ENCODE measurements at places on chromosomes 13 and 19.

DNA sequence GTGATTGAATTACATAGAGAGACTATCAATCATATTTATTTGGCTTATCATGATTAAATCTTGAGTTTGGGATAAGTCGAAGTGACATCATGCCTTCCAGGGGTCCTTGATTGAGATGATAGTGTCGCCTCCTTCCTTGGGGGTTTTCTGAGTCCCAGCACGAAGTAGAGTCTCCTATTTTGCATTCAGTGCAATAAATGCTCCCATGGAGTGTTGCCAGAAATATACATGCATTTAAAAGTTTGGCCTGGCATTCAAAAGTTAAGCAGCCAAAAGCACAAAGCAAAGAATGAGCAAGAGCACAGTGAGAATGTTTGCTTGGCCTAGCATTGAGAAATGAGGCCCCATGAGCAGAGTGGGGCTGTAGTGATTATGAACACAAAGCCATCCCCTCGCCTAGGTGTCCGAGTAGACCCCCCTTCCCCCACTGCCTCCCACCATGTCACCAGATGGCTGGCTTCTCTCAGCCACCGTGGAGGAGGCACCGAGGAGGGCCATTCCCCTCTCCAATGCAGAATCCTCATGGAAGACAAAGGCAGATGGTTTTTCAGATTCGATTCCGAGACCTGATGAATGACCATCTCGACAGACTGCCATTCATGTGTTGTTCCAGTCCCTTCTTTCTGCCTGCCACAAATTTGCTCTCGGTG is 58.8 kb upstream of the UBL3 start:
- DNase-seq = no peak

- peak; percentile 20 for DNase-seq
Measured at GRCh38 chr19:49924004-49924880, 4.8 kb upstream of the ATF5 start.

DNA sequence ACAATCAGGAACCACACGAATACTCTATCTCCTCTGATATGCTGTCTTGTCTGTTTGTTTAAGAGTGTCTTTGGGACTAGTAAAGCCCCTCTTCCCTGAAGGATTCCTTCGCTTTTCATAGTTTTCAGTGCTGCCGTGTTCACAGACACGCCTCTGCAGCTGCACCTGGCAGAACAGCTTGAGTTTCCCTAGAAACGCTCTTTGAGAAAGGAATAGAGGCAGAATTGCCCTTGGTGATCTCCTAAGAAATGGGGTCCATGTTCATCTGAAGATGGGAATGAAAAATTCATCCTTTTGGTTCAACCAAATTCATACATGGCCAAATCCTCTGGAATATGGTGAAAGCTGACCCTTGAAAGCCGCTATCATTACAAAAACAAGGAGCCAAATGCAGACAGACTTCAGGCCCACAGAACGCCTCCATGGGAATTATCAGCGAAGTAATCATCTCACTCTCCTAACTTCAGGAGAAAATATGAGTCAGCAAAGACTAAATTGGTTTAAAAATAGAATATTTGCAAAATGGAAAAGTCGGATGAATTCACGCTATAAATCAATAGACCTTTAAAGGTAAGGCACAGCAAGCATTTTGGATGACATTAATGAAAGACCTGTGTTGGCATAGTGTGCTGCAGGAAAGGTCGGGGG is 5.5 kb downstream of the SACS start:
- DNase-seq = no peak

DNA sequence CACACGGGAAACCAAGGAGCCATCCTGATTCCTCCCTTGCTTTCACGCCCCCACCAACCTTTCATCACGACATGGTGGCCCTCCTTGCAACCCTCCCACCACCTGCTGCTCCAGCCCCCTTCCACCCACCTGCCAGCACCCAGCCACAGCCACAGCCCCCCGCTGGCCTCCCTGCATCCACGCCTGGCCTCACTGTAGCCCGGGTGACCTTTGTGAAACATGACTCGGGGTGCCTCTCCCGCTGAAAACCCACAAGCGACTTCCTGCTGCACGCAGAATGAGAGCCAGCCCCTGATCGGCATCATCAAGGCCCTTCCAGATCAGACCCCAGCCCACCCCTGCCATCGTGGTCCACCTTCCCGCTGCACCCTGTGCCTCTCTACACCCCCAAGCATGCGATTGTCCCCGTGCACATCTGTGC is 14.9 kb downstream of the POP4 start:
- DNase-seq = no peak

DNA sequence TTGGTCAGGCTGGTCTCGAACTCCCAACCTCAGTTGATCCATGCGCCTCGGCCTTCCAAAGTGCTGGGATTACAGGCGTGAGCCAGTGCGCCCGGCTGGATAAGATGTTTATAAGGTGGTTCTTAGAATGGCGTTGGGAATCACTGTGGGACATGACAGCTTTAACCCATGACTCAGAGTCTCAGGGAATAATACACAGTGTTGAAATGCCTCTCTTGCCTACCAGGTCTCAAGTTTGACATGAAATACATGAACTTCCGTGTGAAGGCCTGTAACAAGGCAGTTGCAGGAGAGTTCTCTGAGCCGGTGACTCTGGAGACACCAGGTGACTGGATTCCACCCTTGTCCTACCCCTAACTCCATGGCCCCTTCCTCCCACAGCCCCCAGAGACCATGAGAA is 12.6 kb downstream of the FSD1 start:
- DNase-seq = no peak

- no peak for DNase-seq
Measured at GRCh38 chr13:101490406-101491015, 38.0 kb downstream of the ITGBL1 start.

DNA sequence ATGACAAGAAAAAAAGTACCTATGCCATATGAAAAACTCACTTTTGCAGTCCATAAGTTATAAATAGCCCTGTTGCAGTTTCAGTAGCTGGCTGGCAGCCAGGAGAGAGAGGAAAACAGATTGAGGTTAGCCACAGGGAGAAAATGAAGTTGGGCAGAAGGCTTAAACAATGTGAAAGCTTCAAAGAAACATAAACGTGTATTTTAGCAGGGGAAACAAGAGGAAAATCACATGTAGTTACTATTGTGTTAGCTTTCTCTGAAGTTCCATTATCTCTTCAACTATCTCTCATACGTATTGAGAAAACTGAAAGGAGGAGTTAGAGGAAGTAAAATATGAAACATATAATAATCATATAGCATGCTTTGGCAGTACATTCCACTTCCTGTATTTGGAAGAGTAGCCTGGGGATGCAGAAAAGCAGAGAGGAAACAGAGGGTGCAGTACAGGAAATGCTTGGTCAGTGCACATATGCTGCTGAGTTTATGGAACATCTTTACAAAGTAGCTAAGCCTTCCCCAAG is 1551.1 kb downstream of the EFNB2 start:
- peak; percentile 50 for DNase-seq

GRCh38 chr19:56301886-56302620 is 12.6 kb downstream of the ZSCAN5A start:
- no peak for DNase-seq

GRCh38 chr19:29525901-29526729 is at the start of gene VSTM2B:
Gene VSTM2B (plus strand): TSS chr19:29525994. CDS start chr19:29526584, 590 bp downstream.
- DNase-seq = no peak

GRCh38 chr19:14682084-14682483 is 7.4 kb upstream of the ADGRE3 start:
- DNase-seq = no peak

GRCh38 chr13:73411067-73411809 is 352.4 kb downstream of the KLF5 start:
- DNase-seq = no peak

- DNase-seq = no peak
Measured at GRCh38 chr13:21202767-21203531, 26.5 kb downstream of the MRPL57 start.

DNA sequence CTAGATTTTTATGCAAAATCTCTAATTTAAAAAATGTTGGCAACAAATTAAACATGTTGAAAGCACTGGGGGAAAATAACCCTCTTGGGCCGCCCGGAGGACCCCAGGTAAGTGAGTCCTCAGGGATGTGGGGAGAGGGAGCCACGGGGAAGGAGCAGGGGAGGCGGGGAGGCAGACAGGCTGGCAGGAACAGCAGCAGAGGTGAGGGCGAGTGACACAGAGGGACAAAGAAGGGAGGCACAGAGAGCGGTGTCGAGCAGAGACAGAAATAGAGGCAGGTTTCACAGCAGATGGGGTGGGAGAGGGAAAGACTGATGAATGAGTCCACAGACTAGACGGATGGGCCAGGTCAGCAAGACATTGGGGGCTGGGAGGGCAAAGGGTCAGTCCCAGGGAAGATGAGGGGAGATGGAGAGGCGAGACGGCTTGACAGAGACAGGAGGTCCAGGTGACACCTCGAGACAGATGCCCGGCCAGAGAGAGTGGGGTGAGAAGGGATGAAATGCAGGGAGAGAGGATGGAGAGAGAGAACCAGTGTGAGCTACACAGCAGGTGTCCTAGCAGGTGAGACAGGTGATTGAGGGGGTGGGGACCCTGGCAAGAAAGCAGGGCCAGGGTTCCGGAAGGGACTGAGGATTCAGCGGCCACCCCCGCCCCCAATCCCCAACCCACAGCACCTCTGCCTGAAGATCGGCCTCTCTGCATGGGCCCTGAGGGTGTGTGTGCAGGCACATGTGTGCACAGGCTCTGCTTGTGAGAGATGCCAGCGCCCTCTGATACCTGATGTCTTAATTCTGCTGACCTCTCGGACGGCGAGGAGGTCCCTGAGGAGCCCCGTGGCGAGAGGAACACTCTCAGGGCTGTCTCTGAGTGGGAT is 3.8 kb downstream of the LRRC4B start:
- DNase-seq = no peak

DNA sequence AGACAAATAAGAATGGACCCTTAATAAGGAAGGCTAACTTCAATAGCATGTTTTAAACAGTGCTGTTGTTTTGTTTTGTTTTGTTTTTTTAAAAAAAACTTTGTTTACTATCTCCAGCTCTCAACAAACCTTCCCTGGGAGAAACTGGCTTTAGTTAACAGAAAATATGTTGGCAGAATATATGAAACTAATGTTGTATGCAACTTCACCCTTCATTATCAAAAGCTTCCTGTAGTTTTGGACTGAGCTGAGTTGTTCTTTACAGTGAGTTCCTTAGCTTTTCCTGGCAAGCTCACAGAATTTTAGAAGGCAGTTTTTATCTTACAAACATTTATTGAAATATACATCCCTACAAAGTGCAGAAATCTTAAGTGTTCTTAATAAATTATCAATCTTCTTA is 2480.7 kb upstream of the PCDH20 start:
- DNase-seq = no peak

GRCh38 chr13:109156181-109156935 is 526.9 kb downstream of the MYO16 start:
- peak; percentile 83 for DNase-seq

GRCh38 chr19:51676566-51677083 is 16.5 kb upstream of the SPACA6 start:
- DNase-seq = no peak

GRCh38 chr13:20894245-20894644 is 8.3 kb downstream of the XPO4 start:
- no peak for DNase-seq

- no peak for DNase-seq
Measured at GRCh38 chr19:41696402-41697197, 8.5 kb upstream of the CEACAM7 start.

- DNase-seq = no peak
Measured at GRCh38 chr19:18798384-18799352, 7.6 kb upstream of the COMP start.

- DNase-seq = peak; percentile 13
Measured at GRCh38 chr13:101845245-101846020, 393.0 kb downstream of the ITGBL1 start.

- no peak for DNase-seq
Measured at GRCh38 chr19:1754018-1754635, 821 bp downstream of the ONECUT3 start.

- no peak for DNase-seq
Measured at GRCh38 chr19:47497050-47497766, 13.2 kb upstream of the KPTN start.

- DNase-seq = peak; percentile 36
Measured at GRCh38 chr13:52348983-52349780, 56.8 kb downstream of the THSD1 start.

GRCh38 chr19:29631450-29631849 is 25.4 kb downstream of the POP4 start:
- DNase-seq = no peak

- no peak for DNase-seq
Measured at GRCh38 chr13:112615391-112615790, 27.4 kb upstream of the TUBGCP3 start.

DNA sequence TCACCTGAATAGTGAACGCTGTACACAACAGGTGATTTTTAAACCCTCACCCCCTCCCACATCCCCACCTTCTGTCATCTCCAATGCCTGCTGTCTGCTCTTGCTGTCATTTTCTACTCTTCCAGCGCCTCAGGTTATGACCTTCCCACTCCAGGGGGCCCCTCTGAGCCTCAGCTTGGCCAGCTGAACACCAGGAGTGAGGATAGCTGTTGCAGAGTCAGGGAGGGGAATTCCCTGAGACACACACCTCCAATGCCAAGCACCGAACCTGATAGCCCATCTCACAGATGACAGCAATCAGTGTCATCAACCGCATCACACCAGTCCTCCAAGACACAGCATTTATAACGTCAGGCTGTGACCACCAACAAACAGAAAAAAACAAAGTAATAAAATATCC is 193.5 kb downstream of the ZNF536 start:
- no peak for DNase-seq

GRCh38 chr19:34145741-34146202 is 26.5 kb upstream of the LSM14A start:
- peak; percentile 31 for DNase-seq

DNA sequence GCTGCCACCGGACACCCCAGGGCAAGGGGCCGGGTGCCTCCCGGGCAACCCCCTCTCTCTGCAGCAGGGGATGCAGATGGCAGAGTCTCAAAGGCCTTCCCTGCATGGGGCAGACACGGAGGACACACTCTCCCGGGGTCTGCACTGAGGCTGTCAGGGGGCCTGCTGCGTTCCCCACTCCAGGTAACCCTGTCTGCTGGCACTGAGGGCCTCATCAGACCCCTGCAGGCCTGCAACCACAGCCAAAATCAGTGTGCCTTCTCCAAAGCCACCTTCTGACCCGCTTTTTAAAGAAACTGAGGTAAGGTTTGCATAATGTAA is 93.9 kb downstream of the GNG7 start:
- DNase-seq = no peak

DNA sequence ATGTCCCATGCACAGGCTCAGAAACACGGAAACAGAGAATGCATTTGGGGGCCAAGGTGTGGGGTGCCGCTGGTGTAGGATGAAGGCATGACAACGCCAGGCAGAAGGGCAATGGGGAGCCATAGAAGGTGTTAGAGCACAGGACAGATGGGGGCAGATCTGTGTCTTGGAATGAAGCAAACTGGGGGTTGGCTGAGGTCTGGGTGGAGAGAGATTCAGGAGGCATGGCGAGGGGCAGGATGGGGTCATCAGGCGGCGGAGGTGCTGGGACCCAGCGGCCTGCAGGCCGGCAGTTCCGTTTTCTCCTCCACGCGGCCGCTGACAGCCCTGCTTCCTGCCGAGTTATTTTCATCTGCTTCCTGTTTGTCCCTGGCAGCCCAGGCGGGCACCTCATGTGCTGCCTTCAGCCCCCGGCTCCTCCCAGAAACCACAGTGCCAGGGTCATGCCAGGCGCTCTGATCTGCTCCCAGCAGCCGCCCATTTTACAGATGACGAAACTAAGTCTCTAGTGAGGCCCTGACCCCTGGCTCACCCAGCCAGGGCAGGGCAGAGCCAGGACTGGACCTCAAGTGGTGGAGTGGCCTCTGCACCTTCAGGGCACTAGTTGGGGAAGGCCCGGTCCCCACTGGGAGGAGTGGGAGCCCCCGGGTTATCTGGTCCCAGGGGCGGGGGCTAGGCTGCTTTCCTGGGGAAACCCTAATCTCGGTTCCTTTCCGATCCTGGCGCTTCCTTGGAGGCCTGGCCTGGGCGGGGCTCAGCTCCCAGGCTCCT is 2.2 kb downstream of the ARHGAP45 start:
- DNase-seq = no peak

Data from fibroblast of skin of left quadriceps (primary cell).